ENCODE measurements at places on chromosomes 13 and 19.
A peak's percentile ranks its signal among the peaks of the same experiment; 100 is the strongest.

DNA sequence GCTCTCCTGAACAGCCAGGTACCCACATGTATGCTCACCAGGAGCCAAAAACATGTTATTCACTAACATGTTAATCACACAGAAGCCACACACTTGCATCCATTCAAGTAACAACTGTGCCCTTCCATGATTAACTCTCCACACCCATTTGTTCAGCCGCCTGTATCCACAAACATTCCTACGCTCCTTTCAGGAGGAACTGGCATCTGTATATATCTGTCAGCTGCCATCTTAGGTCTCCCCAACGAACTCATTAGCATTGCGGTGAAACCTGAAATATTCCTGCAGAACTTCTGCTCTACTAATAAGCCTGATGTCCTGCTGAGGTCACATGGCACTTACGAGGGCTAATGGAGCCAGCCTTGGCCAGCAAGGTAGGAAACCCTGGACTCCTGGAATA lies 33.0 kb downstream of the OLFM2 start:
- DNase-seq, result no peak

DNA sequence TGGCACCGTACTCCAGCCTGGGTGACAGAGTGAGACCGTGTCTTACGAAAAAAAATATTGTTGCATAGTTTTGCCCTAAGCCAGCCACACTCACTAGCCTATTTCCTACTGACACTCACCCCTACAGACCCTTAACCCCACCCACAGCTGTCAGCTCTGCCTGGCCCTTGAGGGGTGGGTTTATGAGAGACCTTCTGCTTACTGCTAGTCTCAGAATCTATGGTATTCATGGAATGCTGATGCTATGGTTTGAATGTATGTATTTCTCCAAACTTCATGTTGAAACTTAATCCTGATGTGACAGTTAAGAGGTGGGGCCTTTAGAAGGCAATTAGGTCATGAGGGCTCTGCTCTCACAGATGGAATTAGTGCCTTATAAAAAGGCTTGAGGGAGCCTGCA lies 79.2 kb upstream of the LRCH1 start:
- DNase-seq, result no peak

DNA sequence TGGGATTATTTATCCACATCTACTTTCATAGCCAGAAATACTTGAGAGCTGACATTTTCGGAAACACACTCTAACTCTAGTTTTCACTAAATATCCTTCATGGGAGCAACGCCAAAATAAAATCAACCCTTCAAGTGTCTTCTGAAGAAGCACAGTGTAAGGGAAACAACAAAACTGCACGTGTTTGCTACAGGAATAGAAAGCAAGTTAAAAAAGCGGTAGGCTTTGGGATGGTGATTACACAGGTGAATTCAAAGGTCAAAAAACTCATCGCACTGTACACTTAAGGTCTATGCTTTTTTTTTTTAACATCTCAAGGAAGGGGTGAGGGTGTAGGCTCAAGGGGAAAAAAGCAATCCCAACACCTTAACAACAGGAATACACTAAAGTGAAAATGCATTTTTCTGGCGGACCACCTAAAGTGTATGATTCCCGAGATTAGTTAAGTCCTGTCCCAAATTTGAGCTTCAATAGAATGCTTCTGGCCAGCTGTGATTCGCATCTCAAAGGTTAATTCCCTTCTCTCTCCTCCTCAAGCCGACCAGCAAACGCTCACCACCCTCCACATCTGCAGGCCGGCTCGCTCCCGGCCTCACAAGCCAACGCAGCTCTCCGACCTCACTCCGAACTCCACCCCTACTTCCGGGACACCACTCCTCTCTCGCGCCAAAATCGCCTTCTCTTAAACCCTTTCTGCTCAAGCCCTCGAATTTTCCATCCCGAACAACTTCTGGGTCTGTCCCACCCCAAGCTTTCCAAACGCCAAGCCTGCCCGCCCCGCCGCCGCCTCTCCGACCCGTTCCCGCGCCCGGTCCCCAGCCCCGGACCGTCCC lies 1.1 kb downstream of the ARGLU1 start:
- peak; percentile 5 for DNase-seq

DNA sequence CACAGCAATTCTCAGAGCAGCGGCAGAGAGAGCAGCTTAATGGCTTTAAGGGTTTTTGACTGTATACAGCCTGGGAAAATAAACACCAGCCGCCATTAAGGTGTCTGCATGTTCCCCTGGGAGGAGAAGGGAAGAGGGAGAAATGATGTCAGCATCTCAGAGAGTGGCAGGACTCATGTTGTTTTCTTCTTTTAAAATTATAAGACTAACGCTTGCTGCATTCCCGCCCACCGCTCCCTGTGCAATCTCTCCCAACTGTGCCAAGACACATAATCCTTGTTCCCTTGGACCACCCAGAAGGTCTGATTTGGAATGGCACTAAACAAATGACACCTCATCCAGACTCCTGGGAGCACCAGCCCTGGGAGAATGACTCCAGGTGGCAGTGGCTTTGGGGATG lies 27.7 kb upstream of the FAM216B start:
- DNase-seq, result no peak

DNA sequence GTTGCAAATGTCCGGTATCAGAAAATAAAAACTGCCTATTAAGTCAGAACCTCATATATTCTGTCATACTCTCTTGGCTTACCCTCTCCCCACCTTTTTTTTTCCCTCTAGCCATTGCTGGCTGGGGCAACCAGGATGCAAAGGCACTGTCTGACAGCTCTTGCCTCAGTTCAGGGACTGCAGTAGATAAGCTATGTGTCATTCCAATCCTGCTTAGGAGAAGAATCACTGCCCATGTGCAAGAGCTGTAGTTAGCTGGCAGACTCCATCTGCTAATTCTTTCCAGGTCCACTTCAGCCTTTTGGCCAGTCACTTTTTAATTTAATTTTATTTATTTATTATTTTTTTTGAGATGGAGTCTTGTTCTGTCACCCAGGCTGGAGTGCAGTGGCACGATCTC lies 895.6 kb upstream of the SLC10A2 start:
- no peak for DNase-seq

DNA sequence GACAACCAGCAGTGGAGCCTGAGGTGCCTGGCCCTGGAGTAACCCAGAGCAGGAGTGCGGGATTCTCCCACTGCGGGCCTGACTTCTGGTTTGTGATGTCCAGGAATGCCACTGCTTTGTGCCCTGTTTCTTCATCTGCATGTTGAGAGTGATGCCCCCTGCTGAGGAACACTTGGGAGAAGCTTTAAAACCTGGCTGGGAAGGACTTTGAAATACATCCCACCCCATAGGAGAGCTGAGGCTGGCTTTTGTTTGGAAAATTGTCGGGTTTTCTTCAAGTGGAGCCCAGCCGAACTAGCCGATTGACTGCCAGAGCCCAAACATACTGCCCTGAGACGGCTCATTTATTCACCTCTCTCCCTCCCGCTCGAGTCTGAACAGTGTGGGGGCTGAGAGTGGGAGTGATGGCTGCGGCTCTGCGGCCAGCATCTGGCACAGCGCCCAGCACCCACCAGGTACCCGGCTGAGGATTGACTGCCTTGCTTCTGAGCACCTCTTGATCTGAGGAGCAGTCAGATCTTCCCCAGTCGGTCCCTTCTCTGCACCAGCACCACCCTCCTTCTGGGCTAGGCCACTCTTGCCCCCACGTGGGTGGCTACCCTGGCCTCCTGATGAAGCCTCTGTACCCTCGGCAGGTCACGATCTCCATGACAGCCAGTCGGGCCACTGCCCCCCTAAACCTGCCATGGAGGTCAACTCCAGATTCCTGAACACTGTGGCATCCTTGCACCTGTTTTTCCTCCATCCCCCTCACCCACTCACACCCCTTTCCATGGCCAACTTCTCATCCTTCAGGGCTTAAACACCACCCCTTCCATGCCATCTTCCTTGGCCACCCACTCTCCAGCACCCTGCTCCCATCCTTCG lies 148.9 kb downstream of the SIPA1L3 start:
- DNase-seq, result no peak

- DNase-seq, result no peak
Measured at GRCh38 chr13:79625517-79625916, 144.6 kb downstream of the NDFIP2 start.

- no peak for DNase-seq
Measured at GRCh38 chr13:79508224-79508961, 27.4 kb downstream of the NDFIP2 start.

- DNase-seq, result no peak
Measured at GRCh38 chr19:33302974-33303790, 848 bp upstream of the CEBPA start.

- DNase-seq, result no peak
Measured at GRCh38 chr19:10317857-10318462, 2.1 kb upstream of the FDX2 start.

- DNase-seq, result no peak
Measured at GRCh38 chr13:108408672-108409071, 139.2 kb downstream of the TNFSF13B start.

DNA sequence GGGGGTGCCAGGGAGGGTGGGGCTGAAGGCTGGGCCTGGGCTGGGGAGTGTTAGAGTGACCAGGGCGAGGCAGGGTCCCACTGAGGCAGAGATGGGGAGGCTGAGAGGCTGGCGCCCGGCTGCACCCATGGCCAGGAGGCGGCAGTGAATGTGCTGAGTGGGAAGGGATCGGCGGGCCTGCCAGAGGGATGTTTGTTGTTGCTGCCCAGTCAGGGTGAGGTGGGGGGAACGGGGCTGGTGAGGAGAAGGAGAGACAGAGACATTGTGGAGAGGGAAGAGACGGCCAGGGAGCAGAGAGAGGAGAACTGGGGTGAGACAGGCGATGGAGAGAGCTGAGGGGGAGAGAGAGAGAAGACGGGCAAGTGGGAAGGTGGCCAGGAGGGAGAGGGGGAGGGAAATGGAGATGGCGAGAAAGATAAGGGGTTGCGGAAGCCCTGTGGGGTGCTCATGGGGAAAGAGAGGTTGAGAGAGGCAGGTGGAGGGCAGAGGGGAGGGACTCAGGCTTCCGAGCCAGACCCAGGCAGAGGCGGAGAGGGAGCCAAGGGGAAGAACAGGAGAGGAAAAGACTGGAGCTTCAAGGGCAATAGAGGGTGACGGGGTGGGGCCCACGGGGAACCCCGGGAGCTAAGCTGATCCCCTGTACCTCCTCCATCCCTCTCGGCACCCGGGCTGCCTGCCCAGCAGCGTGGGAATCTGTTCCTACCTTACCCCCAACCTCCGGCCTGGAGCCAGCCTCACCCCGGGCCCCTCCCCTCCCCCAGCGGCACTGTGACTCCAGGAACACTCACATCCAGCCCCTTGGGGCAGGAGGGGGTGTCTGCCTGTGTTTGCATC lies 690 bp upstream of the B3GNT8 start:
- DNase-seq, result no peak

GRCh38 chr19:54577334-54577733 lies 3.7 kb downstream of the LILRA2 start:
- DNase-seq, result no peak

- DNase-seq, result no peak
Measured at GRCh38 chr13:48531416-48532255, 1.2 kb downstream of the RCBTB2 start.

- no peak for DNase-seq
Measured at GRCh38 chr13:46858776-46859175, 38.1 kb downstream of the HTR2A start.

- no peak for DNase-seq
Measured at GRCh38 chr19:35462476-35462953, 14.5 kb downstream of the FFAR2 start.

GRCh38 chr19:18205200-18205892 lies 1.5 kb upstream of the RAB3A start:
- DNase-seq, result no peak

DNA sequence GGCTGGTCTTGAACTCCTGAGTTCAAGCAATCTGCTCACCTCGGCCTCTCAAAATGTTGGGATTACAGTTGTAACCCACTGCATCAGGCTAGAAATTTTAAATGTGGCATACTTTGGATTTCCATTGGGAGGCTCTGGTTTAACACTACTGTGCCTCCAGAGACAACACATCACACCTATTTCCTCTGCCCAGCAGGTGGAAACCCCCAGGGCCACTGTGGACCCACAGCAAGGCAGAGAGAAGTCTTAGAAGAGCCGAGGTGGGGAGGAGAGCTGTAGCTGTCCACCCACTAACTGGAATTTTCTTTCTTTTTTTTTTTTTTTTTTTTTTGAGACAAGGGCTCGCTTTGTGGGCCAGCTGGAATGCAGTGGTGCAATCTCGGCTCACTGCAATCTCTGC lies 39.4 kb downstream of the IER2 start:
- DNase-seq, result no peak

All from stimulated activated CD4-positive, alpha-beta T cell treated with anti-CD3 and anti-CD28 coated beads, Interleukin-12 subunit alpha, Interleukin-12 subunit beta, amount 100 ng/mL, for 48 hours (primary cell).